ENCODE measurements at places on chromosomes 4 and X. TPM values are rescaled to one million over a fixed set of nuclear protein-coding genes. Genes with fewer than 3 reads are reported as not detected.

DNA sequence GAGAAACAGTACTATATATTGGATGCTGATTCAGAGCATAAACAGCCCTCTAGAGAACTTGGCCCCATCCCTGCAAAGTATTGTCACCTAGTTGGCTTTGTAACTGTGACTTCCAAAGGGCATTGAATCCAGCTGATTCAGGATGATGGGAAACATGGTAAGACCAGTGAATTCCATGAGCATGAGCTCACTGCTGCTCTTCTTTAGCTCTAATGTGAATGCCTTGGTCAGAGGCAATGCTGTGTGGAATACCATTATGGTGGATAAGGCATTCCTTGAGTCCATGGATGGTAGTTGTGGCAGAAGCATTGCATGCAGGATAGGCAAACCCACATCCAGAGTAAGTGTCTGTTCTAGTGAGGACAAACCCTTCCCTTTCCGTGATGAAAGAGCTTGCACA is 365.6 kb upstream of the EDA2R start:
- peaks cover 1% of the 10 kb centered on the region for H3K27me3 ChIP-seq
- H3K4me3 ChIP-seq, result no peak overlapping the region
- no peak for DNase-seq
- no peaks in the 10 kb centered on the region for H3K36me3 ChIP-seq
- H3K27ac ChIP-seq, result no peak overlapping the region

Gene AMBN
- not detected for total RNA-seq

Gene OTC
- not detected for total RNA-seq

Gene ARHGAP6
- total RNA-seq, result 3.6 TPM

Gene RS1
- total RNA-seq, result not detected
